NCI-H1092 treated with DMSO at 0.1 percent for 48 hours (cell line): ENCODE measurements at places on chromosomes 1 and 21.

- no peak for DNase-seq
Measured at GRCh38 chr1:81880781-81881180, 80.0 kb downstream of the ADGRL2 start.

DNA sequence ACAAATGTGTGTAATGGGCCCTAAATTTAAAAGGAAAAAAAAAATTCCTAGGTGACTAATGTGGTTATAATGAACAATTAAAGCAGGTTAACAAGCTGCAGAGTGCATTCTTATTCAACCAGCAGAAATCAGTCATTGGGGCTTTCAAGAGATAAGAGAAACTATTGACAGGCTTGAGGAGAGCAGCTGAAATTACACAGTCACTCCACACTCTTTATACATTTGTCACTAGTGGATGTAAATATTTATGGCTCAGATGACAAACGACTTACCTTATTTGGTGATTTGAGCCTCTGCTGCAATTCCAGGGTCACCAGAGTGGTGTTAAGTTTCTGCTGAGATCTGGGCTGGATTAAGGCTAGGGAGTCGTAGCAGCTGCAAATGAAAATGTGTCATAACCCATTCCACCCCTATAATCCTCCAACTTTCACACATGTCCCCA is 896.3 kb downstream of the TTLL7 start:
- no peak for DNase-seq

- DNase-seq = peak; percentile 98
Measured at GRCh38 chr1:213015099-213016050, at the start of gene ANGEL2. Gene ANGEL2 (minus strand): TSS chr1:213015867. CDS start chr1:213015671, 196 bp downstream.

- DNase-seq = no peak
Measured at GRCh38 chr1:186144505-186144904, 230.5 kb downstream of the TPR start.

- DNase-seq = no peak
Measured at GRCh38 chr1:40823345-40823744, 38.8 kb downstream of the CITED4 start.

- no peak for DNase-seq
Measured at GRCh38 chr1:209767096-209767495, 11.2 kb downstream of the TRAF3IP3 start.

- DNase-seq = no peak
Measured at GRCh38 chr1:205709640-205710039, 29.3 kb upstream of the SLC45A3 start.

DNA sequence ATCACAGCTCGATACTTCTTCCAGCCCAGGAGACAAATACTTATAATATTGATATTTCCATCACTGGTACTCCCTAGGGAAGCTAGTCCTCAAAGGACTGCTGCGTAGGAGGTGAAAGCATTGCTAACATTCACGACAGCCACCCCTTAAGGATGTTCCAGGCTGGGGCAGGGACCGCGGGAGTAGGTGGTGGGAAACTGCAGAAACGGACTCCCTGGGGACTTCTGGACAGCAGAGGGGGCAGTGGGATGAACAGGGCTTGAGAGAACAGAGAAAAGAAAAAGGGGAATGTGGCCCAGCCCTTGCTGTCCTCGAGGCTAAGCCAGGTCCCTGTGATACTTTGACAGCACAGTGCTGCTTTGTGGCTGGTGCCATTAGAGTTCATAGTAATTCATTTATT is 108.0 kb downstream of the HMGB4 start:
- DNase-seq = no peak

DNA sequence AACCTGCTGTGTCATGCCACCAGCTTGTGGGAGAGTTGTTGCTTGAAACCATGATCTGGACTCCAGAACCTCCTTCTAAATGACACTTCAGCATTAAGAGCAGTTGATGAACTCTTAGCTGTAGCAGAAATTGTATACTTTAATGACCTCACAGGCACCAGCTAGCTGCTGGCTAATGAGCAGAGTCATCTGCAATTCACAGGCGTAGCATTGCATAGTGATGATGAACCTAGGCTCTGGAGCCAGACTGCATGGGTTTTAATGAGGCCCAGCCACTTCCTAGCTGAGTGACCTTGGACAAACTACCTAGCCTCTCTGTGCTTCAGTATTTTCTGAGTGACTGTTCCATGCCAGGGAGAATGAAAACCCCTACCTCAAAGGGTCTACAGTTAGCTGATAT is 407.1 kb downstream of the LMO4 start:
- no peak for DNase-seq

DNA sequence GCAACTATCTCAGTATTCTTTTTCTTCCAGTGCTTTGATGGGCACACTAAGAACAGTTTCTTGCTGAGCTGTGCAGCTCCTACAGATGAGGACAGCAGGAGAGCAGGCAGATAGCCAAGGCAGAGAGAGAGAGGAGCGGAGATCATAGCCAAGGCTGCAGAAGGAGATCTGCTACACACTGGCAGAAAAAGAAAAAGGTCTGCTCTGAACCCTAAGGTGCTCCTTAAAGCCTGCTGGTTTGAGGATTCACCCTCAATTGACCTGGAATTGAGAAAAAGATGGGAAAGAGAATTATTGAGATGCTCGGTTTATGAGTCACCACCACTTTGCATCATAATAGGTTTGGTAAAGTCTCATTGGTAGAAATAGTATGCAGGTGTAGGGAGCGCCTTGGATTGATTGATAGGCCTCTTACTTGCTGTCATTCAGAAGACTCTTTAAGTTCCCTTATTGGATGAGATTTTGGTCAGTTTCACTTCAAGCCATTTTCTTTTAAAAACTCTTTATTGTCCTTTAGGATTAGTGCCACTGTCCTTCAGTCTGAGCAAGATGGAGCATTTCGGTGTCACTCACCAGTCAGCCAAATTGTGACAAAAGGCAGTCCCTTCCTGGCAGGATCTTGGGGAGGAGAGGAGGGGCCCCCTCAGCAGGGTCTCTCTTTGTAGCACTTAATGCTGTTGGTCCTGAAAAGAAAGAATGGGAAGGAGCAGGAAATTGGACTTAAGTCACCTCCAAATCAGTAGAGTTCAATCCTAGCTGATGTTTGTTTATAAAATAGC is 685.0 kb downstream of the ADGRL2 start:
- DNase-seq = peak; percentile 31

GRCh38 chr1:11874624-11875023 is 15.9 kb upstream of the NPPB start:
- DNase-seq = no peak

DNA sequence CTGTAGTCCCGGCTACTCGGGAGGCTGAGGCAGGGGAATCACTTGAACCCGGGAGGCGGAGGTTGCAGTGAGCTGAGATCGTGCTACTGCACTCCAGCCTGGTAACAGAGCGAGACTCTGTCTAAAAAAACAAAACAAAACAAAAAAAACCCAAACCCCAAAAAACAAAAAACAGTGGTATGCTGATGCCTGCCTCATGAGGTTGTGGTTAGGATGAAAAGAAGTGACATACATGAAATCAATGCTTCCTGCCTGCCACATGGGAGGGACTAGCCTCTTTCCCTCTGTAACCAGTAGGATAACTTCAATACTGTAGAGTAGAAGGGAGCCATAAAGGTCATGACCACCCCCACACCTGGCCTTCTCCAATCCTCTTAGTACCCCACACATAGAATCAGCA is 55.2 kb downstream of the TENT5C start:
- no peak for DNase-seq

DNA sequence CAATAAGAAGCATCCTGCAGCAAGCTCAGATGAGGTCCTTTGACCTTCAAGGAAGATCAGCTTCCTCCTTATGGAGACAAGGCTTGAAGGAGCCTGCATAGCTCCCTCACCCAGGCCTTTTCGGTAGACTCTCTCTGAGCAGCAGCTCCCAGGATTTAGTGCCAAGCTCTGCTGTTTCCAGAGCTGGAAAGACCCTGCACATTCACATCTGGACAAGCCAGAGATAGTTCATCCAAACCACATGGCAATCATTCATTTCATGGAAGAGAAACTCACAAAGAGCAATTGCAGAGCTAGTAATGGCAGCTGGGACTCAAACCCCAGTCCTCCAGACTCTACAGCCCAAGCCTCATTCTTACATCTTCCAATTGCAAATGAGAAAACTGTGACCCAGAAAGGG is 76.4 kb upstream of the EDN2 start:
- DNase-seq = no peak

DNA sequence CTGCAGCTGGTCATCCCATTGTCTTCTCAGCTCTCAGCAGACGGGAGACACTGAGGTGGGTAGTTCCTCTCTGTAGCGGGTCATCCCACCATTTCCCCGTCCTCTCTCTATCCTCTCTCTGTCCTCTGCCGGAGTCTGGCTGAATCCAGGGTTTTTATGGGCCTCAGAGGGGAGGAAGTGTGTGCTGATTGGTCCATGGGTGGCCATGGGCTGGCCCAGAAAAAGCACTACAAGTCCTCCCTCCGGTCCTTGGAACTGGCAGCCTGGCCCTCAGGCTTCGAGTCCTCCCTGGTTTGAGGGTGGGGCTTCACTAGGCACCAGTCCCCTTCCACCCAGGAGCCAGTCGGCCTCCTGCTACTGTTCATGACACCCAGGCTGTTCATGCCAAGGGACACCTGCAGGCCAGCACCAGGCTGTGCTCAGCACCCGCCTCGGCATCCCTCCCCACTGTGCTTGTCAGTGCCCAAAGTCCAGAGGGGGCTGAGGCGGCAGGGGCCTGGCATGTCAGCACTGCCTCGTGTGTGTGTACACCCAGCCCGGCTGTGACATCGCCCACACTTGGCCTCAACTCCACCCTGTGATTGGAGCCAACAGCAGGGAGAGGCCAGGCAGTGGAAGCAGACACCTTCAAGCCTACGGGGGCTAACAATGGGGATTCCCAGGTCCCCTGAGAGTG is 23.0 kb upstream of the LRRC8C start:
- no peak for DNase-seq

- no peak for DNase-seq
Measured at GRCh38 chr1:115114308-115114707, 25.0 kb upstream of the TSPAN2 start.

- DNase-seq = peak; percentile 25
Measured at GRCh38 chr21:18142655-18143054, 102.0 kb upstream of the CHODL start.

GRCh38 chr1:218642033-218642948 is 297.2 kb downstream of the TGFB2 start:
- no peak for DNase-seq

- peak; percentile 30 for DNase-seq
Measured at GRCh38 chr1:32925403-32926162, 24.4 kb upstream of the TMEM54 start.

GRCh38 chr21:31470896-31471694 is 127.0 kb upstream of the TIAM1 start:
- no peak for DNase-seq

- DNase-seq = peak; percentile 75
Measured at GRCh38 chr1:105243411-105243810, 1493.7 kb downstream of the AMY1C start.

- no peak for DNase-seq
Measured at GRCh38 chr1:218108034-218108433, 177.1 kb upstream of the RRP15 start.

GRCh38 chr21:35953597-35953996 is 106.7 kb downstream of the SETD4 start:
- DNase-seq = no peak

DNA sequence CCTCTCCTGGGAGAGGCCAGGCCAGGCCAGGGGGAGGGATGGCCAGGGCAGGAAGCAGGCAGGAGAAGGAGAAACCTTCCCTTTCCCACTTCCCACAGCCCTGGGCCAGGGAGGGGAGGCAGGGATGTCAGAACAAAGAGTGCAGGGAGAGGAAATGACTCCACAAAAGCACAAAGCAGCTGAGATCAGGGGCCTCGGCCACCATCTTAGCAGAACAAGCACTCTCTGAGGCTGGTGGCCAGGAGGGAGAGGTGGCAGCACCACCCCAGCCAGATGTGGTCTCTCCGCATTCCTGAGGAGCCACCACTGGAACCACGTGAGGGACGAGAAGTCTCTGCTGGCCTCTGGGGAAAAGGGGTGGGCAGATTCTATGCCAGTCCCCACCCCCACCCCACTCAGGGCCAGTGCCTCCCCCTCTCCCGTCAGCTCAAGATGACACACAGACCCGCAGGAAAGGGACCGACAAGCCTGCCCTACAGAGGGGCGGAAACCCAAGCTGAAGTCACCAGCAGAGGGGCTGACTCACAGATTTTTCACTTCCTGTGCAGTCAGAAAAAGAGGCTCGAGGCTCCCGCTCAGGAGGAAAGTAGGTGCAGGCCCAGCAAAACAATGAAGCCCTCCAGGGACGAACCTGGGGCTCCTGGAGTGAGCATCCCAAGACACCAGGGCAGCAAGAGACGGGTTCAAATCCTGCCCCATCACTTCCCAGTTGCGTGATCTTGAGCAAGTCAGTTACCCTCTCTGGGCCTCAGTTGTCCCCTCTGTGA is 24.1 kb upstream of the ALDH4A1 start:
- no peak for DNase-seq

GRCh38 chr1:206693592-206693991 is 8.9 kb downstream of the MAPKAPK2 start:
- DNase-seq = no peak

DNA sequence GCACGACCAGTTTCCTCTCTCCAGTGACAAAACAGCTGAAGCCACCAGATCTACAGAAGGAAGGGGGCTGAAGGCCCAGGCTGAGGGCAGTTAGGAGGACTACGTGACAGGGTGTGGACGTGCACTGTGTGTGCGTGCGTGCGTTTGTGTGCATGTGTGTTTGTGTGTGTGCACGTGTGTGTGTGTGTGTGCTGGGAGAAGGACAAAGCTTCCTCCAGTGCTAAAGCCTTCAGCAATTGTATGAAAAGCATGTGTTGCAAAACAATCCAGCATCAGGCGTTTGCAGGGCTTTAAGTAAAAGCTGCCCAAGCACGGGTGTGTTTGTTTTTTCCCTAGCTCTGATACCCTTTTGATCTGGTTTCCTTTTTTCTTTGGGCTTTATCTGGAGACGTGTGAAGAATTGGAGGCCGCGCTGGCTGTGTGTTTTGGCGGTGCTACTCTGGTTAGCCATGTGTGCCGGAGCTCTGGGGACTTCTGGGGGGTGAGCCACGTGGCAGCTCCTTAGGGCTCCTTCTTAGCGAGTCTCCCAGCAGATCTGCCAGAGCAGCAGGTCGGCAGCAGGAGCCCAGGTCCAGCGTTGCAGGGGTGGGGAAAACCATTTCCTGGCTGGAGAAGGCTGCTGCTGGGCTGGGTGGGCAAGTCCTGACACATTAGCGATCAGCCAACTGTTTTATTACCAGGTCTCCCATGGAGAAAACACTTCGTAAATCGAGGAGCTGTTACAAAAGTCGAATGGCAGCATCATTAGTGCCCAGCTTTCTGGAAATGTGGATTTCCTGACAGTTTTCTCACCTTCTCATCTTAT is 73.4 kb downstream of the UCK2 start:
- no peak for DNase-seq
